ENCODE measurements at places on chromosomes 5 and 9.

DNA sequence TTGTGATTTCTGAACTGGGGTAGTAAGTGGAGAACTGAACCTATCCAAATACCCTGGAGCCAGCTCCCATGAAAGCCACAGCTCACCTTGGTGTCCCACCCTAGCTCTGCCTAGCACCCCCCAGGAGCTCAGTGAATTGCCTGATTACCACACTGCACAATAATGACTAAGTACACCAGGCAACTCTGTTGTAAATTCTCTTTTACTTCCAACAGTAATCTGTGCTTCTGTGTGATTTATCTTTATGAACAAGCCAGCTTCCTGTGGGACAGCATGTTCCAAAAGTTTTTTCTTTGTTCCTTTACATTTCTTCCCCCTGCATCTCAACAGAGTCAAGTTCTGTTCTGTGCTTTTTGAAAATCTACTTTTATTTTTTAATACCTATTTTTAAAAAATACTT, 22.1 kb upstream of the GRPEL2 start:
- DNase-seq: no peak

DNA sequence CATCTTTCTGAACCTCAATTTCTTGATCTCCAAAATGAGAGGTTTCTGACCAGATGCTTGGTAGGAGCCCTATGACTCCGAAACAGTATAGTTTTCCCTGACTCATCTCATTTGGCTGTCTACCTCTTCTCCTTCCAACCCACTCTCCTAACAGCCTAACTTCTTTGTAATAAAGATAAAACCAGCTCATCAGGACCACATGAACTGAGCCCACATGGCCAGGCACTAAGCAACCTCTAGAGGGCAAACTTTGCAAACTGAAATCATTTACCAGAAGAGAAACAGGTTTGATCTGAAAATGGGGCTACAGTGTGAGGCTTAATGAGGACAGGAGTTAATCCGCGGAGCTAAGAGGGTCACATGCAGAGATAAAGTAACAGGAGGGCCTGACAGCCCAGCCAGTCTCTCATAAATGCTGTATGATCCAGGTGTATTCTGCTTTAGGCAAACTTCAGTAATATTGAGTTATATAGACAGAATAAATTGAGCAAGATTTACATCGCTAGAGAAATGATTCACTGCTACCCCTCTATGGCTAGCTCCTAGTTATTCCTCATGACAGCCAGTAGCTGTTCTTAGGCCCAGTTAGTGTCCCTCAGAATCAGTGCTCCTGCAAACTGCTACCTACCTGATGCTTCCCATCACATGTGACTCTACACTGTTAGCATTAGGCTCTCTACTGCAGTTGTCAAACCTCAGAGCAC, 64.6 kb downstream of the ABCA1 start:
- DNase-seq: peak; percentile 82

GRCh38 chr5:58872670-58873273, 289.9 kb downstream of the RAB3C start:
- DNase-seq: no peak

- no peak for DNase-seq
Observed at GRCh38 chr5:10593531-10594181, 29.8 kb downstream of the ANKRD33B start.

DNA sequence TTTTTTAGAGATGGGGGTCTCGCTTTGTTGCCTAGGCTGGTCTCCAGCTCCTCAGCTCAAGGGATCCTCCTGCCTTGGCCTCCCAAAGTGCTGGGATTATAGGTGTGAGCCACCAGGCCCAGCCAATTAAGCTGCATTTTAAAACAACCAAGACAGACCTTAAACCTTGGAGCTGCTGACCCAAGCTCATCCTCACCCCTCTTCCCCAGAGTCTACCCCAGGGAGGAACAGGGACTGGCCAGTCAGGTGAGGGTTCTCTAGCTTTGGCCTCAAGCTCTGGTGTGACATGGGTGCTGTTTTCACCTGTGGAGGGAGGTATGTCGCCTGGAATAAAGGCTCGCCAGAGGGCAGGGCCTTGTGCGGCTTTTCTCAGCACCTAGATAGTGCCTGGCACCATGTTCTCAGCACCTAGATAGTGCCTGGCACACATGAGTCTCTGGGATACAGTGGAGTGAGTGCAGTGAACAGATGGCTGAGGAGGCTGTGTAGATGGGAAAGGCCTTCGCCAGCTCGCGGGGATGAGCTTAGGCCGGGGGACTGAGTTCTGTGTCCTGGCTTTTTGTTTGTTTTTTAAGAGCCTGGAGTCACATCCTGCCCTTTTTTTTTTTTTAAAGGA, 7.4 kb downstream of the CDK9 start:
- DNase-seq: no peak

DNA sequence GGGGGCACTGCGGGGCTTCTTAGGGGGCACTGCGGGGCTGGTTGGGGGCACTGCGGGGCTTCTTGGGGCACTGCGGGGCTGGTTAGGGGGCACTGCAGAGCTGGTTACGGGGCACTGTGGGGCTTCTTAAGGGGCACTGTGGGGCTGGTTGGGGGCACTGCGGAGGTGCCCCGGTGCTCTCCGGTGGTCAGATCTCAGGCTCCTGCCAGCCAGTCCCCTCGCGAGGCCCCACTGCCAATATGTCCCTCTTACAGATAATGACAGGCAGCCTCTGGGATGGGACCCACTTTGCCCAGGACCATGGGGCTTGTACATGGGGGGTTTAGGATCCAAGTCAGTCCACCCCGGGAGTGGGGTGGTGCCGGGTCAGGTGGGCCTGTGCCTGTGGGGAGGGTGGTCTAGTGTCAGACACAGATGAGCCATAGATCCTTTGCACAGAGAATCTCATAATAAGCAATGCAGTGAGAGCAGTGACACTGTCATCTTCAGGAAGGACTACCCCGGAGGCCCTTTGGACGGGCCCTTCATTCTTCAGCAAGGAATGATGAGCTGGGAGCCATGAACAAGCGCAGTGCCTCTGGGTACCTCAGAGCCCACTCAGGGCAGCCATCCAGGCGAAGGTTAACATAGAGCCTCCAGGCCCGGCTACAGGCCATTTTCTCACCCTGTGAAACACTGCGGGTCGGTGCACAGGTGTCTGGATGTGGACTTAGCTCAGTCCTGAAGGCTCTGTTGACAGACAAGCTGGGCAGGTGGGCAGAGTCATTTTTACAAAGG, 38.2 kb downstream of the COL5A1 start:
- DNase-seq: no peak

- no peak for DNase-seq
Observed at GRCh38 chr5:125313555-125313954, 567.1 kb upstream of the ZNF608 start.

DNA sequence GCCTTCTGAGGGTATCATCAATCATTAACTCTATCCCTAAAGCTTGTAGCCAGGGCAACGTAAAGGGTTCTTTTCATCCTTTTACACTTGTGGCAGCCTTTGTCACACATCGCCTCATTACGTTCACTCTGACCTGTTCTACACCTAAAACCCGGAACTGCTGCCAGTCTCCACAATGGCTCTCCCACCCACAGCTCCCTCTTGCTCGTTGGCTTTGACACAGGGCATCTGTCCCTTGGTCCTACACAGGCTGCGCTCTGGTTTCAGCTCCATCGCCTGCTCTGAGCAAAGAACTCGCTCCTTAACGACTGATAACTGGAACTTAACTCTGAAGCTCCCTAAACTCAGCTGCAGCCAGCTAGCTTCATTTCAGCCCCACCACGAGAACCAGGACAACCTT, 112.8 kb upstream of the CTNND2 start:
- no peak for DNase-seq

- DNase-seq: no peak
Observed at GRCh38 chr9:124040935-124041816, 29.6 kb downstream of the LHX2 start.

- DNase-seq: no peak
Observed at GRCh38 chr9:92610470-92611420, 59.2 kb downstream of the IPPK start.
